CD8-positive, alpha-beta memory T cell (primary cell): ENCODE measurements at places on chromosomes 7 and 10. TPM values are rescaled to one million over a fixed set of nuclear protein-coding genes. Genes with fewer than 3 reads are reported as not detected.
A peak's percentile ranks its signal among the peaks of the same experiment; 100 is the strongest.

The NKX1-2 gene
- not detected for total RNA-seq

The HOXA6 gene
- not detected for total RNA-seq

The CCDC172 gene
- total RNA-seq, result not detected

The BTBD16 gene
- total RNA-seq, result not detected

The NEUROG3 gene
- total RNA-seq, result not detected

The UCMA gene
- not detected for total RNA-seq

The CCDC6 gene
- 52.0 TPM for total RNA-seq

The TMEM229A gene
- total RNA-seq, result not detected

GRCh38 chr10:71383972-71384687 is 12.6 kb upstream of the CDH23 start:
- peak; percentile 58 for DNase-seq

DNA sequence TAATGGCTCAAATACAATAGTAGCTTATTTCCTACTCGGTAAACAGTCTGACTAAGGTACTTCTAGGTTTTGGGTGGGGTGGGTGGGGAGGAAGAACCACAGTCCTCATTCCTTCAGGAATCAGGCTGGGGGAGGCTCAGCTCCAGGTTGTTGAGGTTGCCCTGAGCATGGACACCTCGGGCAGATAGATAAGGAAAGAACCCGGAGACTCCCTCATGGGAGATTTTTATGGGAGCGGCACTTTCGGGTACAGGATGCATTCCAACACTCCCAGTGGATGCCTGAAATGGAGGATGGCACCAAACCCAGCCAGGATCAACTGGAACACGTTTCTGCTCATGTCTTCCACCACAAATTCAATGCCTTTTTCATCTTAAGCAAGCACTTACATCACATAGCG is 5.5 kb upstream of the GSDME start:
- no peak for DNase-seq

DNA sequence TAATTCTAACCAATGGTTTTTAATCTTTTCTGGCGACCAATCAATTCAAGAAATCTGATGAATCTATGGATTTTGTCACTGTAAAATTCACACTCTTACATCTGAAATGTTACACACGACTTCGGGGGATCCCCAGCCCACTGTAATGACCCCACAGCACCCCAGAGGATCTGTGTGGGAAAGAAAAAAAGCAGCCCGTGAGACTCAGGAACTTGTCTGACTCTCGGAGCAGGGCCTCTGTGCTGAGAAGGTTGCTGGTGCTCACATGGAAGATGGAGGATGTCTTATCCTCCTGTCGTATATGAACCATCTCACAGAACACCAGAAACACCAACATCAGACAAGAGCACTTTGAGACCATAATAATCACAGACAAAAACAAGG is 228.4 kb upstream of the INHBA start:
- DNase-seq, result no peak

- no peak for DNase-seq
Observed at GRCh38 chr10:29056729-29057128, 232.1 kb upstream of the LYZL1 start.

- no peak for DNase-seq
Observed at GRCh38 chr7:129883151-129883550, 69.6 kb downstream of the UBE2H start.

DNA sequence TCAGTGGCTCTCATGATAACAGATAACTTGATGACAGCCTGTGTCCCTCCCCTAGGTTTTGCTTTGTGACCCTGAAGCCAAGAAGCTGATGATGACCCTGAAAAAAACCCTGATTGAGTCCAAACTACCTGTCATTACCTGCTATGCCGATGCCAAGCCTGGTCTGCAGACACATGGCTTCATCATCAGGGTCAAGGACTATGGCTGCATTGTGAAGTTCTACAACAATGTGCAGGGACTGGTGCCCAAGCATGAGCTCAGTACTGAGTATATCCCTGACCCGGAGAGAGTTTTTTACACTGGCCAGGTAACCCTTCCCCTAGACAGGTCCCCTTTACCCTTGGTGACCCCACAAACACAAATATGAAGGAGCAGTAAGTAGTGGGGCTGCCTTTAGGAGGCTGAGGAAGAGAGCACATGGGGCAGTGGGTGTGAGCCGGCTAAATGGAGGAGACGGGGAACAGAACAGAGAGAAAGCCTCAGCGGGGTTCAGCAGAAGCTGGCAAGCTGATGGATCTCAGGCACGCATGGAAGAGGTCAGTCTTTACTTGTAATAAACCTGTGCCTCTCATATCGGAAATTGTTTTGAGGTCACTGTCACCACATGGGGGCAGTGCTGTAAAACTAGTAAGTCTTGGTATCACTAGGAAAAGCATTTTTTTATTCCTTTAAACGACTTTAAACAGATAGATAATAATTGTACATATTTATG is 20.2 kb downstream of the PDCD11 start:
- peak; percentile 51 for DNase-seq

DNA sequence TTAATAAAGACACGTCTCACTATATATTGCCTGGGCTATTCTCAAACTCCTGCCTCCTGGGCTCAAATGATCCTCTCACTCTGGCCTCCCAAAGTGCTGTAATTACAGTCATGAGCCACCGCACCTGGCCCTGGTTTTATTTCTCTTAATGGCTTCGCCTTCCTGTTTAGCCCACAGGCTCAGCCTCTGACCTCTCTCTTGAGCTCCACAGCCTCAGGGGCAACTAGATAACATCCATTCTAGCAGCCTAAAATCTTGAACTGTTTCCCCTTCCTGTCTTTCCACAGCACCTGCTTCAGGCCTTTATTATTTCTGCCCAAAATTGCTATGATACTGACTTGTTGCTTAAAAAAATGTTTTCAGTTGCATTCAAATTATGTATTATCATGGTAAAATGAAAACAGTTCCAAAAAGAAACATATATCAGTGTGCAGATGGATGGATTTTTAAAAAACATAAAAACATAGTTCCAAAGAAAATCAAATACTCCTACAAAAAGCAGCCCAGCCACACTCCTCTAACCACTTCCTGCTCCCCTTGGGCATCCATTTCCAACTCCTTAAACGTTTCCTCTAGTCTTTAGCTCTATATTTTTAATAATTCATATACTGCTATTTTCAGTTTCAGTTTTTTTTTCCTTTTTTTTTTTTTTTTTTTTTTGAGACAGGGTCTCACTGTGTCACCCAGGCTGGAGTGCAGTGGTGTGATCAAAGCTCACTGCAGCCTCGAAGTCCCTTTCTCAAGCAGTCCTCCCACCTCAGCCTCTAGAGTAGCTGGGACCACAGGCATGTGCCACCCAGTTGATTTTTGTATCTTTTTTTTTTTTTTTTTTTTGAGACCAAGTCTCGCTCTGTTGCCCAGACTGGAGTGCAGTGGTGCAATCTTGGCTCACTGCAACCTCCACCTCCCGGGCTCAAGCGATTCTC is 5.1 kb upstream of the BAZ1B start:
- no peak for DNase-seq
